Fibroblast of the conjunctiva (primary cell): ENCODE measurements at places on chromosomes 6 and 20.

DNA sequence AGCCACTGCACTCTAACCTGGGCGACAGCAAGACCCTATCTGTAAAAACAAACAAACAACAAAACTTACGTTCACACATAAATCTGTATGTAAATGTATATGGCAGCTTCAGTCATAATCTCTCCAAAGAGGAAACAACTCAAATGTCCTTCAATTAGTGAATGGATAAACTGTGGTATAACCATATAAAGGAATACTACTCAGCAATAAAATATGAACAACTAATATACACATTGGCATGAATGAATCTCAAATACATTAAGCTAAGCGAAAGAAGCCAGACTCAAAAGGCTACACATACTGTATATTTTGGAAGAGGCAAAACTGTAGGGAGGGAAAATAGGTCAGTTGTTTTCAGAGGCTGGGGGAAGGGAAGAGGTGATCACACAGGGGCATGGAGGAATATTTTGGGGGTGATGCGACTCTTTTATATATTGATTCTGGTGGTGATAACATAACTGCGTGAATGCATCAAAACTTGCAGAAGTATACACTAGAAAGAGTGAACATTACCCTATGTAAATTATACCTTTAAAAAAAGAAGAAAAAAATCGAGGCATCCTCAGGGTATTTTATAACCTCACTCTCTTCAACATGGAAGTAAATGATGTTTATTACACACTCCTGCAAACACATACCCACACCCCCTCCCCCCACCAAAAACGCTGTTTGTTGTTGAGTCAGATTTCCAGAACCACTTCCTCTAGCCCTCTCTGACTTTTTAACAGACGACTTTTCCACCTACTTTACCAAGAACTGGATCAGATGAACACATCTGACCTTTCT, 115.2 kb upstream of the RNF24 start:
- DNase-seq: no peak

DNA sequence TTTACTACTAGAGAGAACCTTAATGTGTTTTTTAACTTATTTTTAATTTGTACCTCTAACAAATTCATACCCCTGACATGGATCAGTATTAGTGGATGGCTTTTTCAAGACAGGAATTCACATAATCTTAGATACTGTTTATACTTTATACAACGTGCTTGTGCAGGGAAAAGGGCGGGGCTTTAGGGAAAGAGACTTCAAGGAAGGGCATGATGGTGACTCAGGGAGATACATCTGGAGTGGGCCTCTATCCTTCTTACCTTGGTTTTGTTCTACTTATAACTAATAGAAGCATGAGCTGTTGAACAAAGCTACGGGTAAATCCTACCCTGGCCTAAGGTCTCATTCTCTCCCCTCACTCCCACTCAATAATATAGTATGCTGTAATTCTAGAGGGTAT, 160.8 kb downstream of the C6orf58 start:
- DNase-seq: no peak

GRCh38 chr20:62367136-62367632, at the start of gene LAMA5:
Gene LAMA5 (minus strand): TSS chr20:62367312. CDS start chr20:62367245, 67 bp downstream.
- DNase-seq: no peak

- DNase-seq: no peak
Measured at GRCh38 chr20:25380945-25381614, 9.6 kb downstream of the ABHD12 start.
